ENCODE measurements at places on chromosomes 16 and 17.
A peak's percentile ranks its signal among the peaks of the same experiment; 100 is the strongest.

GRCh38 chr17:1796800-1797199 lies 32.9 kb downstream of the SMYD4 start:
- DNase-seq: no peak

- no peak for DNase-seq
Observed at GRCh38 chr17:64015447-64015846, 5.0 kb downstream of the ICAM2 start.

DNA sequence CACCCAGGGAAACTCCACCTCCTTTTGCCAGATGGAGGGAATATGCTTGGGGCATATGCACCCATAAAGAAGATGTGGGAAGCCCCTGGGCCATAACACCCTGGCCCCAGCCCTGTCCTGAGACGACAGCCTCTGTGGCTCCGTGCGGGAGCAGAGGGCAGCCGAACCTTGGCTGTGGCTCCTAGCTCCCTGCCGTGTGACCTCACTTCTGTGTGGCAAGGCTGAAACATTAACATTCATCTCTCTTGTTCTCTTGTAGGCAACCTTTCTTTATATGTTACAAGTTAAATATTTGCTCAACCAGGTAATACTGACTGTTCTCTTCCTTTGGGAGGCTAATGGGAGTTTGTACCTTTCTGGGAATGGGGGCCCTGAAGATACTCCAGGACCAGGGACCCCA lies 17.5 kb downstream of the SLC47A1 start:
- no peak for DNase-seq

DNA sequence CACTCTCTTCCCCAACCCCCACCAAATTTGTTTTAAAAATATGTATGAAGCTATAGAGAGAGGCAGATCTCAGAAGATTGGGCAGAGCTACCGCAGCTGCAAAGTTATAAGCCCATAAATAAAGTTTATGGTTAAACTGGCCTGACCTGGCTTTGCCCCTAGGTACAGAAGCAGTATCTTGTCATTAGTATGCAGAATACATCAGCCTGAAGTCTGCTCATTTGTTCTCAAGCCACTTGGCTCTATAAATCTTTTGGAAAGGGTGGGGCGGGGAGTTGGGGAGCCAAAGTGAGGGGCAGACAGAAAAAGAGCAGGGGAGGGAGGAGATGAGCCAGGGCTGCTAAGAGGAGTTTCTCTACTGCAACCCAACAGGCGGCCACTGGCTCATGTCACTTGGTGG lies 113.2 kb downstream of the SOX9 start:
- no peak for DNase-seq

GRCh38 chr17:56424543-56425044 lies 168.9 kb upstream of the NOG start:
- DNase-seq: no peak

DNA sequence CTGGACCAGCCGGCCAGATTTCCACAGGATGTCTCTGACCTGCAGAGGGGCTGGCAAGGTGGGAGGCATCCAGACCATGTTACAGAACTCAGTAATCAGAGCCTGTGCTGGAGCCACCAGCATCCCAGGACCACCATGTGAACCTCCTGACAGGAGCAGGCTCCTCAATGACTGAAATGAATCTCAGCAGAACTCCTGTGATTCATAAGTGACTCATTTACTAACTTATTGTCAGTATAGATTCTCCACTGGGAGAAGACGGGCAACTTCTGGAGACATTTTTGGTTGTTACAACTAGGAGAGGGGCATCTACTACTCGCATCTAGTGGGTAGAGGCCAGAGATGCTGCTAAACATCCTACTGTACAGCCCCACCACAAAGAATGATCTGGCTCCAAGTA lies 3.1 kb upstream of the WWOX start:
- DNase-seq: no peak

DNA sequence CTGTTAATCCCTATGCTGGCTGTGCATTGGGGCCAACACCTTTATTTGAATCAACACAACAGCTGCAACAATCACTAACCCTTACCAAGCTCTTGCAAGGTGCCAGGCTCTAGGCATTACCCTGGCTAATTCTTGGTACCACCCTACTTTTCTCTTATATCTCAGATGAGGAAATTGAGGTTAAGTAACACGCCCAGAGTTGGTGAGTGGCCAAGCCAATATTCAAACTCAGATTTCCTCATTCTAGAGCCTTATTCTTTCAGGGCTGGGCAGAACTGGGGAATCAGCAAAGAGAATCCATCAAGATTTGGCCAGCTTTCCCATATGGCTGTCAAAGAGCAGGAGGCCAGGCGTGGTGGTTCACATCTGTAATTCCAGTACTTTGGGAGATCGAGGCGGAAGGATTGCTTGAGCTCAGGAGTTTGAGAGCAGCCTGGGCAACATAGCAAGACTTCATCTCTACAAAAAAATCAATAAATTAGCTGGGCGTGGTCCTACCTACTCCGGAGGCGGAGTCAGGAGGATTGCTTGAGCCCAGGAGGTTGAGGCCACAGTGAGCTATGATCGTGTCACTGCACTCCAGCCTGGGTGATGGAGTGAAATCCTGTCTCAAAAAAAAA lies 23.7 kb downstream of the ARSG start:
- no peak for DNase-seq

- DNase-seq: no peak
Observed at GRCh38 chr17:63450551-63450950, 4.4 kb upstream of the CYB561 start.

DNA sequence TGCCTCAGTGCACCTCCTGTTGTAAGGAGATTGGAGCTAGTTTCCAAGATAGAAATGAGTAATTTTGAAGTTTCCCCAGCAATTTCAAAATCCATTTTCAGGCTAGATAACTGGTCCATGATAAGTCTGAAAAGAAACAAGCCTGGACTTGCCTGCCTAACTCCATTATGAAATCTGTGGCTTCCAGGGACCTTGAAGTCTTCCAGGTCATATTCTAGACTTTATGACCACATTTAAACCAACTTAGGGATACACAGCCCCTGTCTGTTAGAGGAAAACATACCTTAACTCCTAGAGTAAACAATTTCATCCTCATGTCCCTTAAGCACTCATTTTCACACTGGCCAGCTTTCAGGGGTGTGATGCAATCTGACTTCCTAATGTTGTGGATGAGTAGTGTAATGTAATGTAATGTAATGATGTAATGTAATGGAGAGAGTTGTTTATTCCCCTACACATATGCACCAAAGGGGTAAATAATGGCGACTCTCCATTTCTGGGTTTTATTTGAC lies 96.7 kb upstream of the FAM20A start:
- DNase-seq: peak; percentile 56

DNA sequence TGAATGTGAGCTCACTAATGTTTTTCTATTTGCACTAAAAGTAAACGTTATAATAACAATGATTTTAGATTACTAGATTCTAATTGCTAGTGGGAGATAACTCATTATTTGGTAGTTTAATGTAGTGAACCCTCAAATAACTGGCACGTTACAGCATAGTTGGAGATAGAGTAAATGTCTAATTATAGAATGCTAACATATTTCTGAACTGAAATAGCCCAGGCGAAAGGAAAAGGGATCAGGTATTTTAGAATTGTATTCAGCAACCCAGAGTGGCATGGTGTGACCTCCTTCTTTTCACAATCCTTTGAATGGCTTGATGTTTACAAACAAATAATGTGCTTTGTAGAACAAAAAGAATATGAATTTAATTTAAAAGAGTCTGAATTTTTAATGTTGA lies 1221.2 kb downstream of the CDH8 start:
- DNase-seq: no peak

DNA sequence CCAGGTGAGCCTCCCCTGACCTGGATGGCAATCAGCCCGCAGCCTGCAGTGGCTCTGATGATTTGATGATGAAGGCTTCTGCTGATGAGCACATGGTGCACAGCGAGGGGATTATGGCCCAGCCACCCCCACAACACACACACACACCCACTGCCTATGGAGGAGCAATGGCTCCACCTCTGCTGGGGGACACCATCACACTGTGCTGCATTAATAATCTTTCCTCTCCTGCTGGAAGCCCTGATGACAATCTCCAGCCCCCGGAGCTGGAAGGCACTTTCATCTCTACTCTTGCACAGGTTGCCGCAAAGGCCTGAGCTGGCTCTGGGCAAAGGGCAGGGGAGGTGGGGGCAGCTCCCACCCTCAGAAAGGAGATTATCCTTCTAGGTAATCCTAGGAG lies 79.9 kb downstream of the PLXDC1 start:
- DNase-seq: no peak

GRCh38 chr17:76485569-76485968 lies 15.7 kb downstream of the RHBDF2 start:
- no peak for DNase-seq

- peak; percentile 85 for DNase-seq
Observed at GRCh38 chr17:67246653-67247415, 1.8 kb upstream of the HELZ start.

GRCh38 chr16:79154086-79154485 lies 446.5 kb downstream of the MAF start:
- no peak for DNase-seq

GRCh38 chr17:42118545-42118944 lies 2.6 kb downstream of the KAT2A start:
- peak; percentile 60 for DNase-seq

GRCh38 chr16:58493756-58494431 lies 6.0 kb upstream of the NDRG4 start:
- no peak for DNase-seq

GRCh38 chr17:5513628-5514027 lies 27.3 kb downstream of the MIS12 start:
- no peak for DNase-seq

GRCh38 chr16:85227084-85227945 lies 115.0 kb upstream of the CIBAR2 start:
- DNase-seq: no peak

DNA sequence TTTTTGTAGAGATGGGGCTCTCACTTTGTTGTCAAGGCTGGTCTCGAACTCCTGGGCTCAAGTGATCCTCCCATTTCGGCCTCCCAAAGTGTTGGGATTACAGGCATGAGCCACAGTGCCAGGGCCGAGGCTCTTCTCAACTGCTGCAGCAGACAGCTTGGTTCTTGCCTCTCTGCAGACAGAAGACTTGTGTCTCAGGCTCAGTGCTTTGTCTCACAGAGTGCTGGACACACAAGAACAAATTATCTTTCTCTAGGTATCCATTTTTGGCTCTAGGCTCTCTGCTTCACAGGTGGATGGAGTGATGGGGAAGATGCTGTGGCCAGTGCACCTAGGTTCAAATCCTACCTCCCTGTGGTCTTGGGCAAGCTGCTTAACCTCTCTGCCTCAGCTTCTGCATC lies 80.8 kb upstream of the RNU2-1 start:
- no peak for DNase-seq

- DNase-seq: no peak
Observed at GRCh38 chr16:51151961-51152663, 1.0 kb upstream of the SALL1 start.

DNA sequence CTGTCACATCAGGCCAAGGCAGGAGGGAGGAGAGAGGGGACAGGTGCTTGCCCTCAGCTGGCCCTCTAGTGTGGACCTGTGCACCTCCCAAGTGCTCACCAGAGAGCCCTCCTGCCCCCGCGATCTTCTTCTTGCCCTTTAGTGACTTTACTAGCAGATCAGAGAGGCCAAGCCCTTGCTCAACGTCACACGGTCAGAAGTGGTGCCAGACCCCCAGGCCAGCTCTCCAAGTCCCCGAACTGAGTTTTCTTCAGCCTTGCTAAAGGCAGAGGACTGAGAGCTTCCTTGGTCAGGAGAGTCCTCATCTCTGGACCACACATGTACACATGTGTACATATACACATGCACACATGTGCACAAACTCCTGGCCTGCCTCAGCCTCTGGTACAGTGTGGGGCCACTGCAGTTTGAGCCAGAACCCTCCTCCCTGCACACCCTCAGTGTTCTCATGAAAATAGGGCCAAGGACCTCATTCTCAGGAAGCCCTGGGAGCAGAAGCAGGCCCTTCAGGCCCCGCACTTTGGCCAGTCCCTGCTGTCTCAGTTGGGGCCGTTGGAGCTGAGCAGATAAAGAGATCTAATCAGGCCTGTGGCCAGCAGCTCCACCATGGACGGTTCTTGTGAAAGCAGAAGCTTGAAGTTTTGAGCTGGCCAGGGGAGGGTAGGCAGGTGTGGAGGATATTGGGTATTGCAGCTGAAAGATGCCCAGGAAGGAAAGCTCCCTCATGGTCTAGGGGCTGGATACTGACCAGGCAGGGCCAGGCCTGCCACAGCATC lies 7.4 kb upstream of the EPX start:
- no peak for DNase-seq

GRCh38 chr17:79479876-79480275 lies 131.0 kb downstream of the RBFOX3 start:
- no peak for DNase-seq

DNA sequence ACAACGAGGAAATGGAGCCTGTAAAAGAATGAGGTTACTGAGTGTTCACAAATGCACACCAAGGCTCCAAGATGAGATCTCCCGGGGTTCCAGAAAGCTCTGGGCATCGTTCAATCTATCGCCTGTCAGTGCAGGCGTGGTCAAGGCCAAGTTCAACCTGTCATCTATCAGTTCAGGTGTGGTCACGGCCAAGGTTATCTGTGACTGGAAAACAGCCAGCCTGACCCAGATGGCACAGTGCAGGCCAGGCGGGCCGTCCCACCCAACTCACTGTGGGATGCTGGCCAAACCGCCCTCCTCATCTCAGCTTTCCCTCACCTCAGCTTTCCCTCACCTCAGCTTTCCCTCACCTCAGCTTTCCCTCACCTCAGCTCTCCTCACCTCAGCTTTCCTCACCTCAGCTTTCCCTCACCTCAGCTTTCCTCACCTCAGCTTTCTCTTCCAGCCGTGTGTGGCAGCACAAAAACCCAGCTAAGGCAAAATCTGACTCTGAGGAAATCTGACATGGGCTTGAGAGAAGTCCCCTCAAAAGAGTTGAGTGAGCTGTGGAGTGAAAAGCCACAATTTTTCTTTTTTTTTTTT lies 2.4 kb downstream of the CHMP1A start:
- no peak for DNase-seq

DNA sequence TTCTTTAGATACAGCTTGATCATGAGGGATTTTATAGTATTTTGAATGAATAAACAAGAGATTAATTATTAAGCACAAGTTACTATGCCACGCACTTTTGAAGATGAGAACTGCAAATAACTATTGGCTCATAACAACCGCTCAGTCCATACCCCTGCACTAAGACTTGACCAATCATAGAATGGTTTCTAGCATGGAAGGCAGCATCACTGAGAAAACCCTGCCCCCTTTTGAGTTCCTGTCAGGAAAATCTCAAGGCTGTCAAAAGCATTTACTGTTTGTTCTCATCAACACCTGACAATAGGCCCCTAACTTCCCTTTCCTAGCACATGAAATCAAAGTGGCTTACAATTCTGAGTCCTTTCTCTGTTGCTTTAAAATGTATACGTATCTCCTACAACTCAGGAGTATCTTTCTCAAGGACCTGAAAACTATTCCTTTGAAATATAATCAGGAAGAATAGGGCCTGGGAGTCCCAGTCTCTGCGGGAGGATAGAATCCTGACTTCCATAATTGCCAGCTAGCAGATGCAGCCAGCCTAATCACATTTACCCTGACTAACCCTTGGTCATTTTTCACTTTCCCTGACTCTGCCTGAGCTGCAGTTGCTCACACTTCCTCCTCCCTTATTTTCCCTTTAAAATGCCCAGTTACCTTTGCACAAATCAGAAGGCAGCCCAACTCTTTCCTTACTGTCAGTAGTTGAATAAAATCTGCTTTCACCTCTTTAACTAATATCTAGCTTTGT lies 9.1 kb upstream of the MMD start:
- DNase-seq: no peak
